ENCODE measurements at places on chromosomes 16 and 17.

DNA sequence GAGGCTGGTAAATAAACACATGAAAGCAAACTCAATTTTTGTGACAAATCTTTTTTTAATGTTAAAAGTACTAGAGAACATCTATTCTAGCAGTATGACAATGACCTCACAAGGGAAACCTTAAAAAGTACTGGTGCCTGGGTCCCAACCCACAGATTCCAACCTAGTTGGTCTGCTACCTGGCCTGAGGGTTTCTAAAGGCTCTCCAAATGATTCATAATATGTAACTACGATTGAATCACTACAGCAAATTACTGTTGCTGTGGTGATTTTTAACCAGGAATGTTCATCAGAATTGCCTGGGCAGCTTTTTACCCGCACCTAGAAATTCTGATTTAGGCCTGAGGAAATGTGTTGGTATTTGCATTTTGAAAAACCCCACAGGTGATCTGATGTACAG lies 26.1 kb downstream of the CDR2 start:
- no peak for DNase-seq

- no peak for DNase-seq
Observed at GRCh38 chr16:8845699-8846298, 23.0 kb downstream of the CARHSP1 start.

GRCh38 chr16:4868026-4868425 lies 20.7 kb downstream of the UBN1 start:
- DNase-seq = no peak

DNA sequence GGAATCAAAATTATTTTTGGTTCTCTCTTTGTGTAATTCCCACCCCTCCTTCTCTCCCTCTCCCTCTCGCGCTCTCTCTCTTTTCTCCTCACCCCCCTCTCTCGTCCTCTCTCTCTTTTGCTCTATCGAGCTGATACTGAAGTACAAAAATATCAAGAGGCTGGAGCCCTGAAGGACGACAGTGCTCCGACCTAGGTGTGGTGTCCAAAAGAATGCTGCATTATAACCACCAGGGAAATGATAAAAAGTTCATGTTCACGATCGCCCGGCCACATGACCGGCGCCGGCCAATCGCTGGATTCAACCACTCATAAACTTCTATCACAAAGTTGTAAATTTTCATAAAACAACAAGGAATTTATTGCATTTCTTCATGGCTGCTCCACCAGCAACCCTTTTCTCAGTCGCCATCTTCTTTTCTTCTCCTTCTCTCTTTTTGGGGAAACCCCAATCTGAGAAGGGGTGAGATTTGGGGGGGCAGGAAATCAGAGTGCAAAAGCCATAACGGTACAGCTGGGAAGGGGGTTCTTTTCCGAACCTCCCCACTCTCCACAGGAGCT lies at the start of gene HOXB6:
TSS of gene HOXB6 (minus strand) at position 217 of the 560 bp plus-strand sequence. CDS start 6,836 bp downstream, outside the sequence.
- no peak for DNase-seq

- no peak for DNase-seq
Observed at GRCh38 chr17:61574542-61575351, 16.3 kb downstream of the NACA2 start.

All from NCI-H1048 (cell line).